ENCODE measurements at places on chromosomes 7 and 10. TPM values are rescaled to one million over a fixed set of nuclear protein-coding genes. Genes with fewer than 3 reads are reported as not detected.
A peak's percentile ranks its signal among the peaks of the same experiment; 100 is the strongest.

Gene OR9A2
- not detected for total RNA-seq

- no peak for DNase-seq
- H3K27me3 ChIP-seq: no peaks in the 10 kb centered on the region
- peaks cover 24% of the 10 kb centered on the region for H3K36me3 ChIP-seq
- no peak overlapping the region for H3K4me3 ChIP-seq
Observed at GRCh38 chr10:31822616-31823318, 105.9 kb downstream of the ARHGAP12 start.

GRCh38 chr10:37667736-37668135 is 189.7 kb downstream of the ZNF248 start:
- no peaks in the 10 kb centered on the region for H3K4me1 ChIP-seq
- no peaks in the 10 kb centered on the region for H3K27me3 ChIP-seq
- DNase-seq: no peak

DNA sequence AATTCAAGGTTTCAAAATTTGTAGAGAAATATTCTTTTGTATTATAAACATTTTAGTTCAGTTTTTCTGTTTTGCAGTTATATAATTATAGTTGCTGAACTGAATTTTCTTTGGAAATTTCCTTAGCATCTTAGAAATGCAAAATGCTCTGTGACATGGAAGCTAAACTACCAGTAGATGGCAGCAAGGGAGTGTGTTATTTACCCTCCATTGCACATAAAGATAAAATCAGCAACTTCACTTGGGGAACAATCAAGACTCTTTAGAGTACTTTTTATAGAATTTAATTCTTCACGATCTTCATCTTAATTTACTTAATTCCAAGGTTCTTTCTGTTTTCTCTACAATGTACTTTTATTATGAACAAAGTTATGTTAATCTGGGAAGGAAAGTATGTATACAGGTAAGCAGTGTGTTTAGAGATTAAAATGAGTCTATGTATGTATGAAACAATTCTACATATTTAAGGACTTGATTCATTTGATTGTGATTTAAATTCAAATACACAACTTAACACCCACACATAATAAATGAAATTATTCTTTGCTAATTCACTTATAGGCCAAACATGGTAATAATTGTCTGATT is 404.2 kb downstream of the THSD7A start:
- H3K36me3 ChIP-seq: no peaks in the 10 kb centered on the region
- DNase-seq: no peak
- no peak overlapping the region for H3K4me3 ChIP-seq
- H3K4me1 ChIP-seq: no peaks in the 10 kb centered on the region

DNA sequence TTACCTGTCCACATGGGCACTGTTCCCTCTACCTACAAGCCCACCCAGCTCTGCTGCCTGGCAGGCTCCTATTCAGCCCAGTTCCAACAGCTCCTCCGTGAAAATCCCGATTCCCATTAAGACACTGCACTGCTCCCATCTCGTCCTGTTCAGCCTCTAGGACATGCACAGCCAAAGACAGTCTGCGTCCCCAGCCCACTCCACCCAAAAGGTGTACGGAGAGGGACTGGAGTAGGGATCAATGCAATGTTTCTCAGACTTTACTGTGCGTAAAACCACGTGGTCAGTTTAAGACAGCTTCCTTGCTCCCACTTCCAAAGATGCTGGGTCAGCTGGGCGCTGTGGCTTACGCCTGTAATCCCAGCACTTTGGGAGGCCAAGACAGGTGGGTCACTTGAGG is 19.9 kb downstream of the FGFR2 start:
- H3K27ac ChIP-seq: no peak overlapping the region
- H3K36me3 ChIP-seq: no peaks in the 10 kb centered on the region
- DNase-seq: no peak
- no peak overlapping the region for H3K4me3 ChIP-seq
- H3K4me1 ChIP-seq: peaks cover 13% of the 10 kb centered on the region

GRCh38 chr10:91051829-91052228 is 130.9 kb upstream of the ANKRD1 start:
- H3K4me1 ChIP-seq: no peaks in the 10 kb centered on the region
- H3K4me3 ChIP-seq: no peak overlapping the region
- DNase-seq: no peak
- no peaks in the 10 kb centered on the region for H3K27me3 ChIP-seq
- peak overlapping the region; percentile 24 for H3K27ac ChIP-seq

GRCh38 chr7:101636822-101637623 is 7.9 kb upstream of the MYL10 start:
- no peak overlapping the region for H3K4me3 ChIP-seq
- H3K4me1 ChIP-seq: no peaks in the 10 kb centered on the region
- H3K27ac ChIP-seq: no peak overlapping the region
- no peaks in the 10 kb centered on the region for H3K36me3 ChIP-seq
- H3K27me3 ChIP-seq: no peaks in the 10 kb centered on the region

GRCh38 chr7:139562961-139563565 is 39.6 kb downstream of the CLEC2L start:
- no peak overlapping the region for H3K27ac ChIP-seq
- H3K4me3 ChIP-seq: no peak overlapping the region
- peak; percentile 54 for DNase-seq

Gene IMPDH1
- 59.8 TPM for total RNA-seq

DNA sequence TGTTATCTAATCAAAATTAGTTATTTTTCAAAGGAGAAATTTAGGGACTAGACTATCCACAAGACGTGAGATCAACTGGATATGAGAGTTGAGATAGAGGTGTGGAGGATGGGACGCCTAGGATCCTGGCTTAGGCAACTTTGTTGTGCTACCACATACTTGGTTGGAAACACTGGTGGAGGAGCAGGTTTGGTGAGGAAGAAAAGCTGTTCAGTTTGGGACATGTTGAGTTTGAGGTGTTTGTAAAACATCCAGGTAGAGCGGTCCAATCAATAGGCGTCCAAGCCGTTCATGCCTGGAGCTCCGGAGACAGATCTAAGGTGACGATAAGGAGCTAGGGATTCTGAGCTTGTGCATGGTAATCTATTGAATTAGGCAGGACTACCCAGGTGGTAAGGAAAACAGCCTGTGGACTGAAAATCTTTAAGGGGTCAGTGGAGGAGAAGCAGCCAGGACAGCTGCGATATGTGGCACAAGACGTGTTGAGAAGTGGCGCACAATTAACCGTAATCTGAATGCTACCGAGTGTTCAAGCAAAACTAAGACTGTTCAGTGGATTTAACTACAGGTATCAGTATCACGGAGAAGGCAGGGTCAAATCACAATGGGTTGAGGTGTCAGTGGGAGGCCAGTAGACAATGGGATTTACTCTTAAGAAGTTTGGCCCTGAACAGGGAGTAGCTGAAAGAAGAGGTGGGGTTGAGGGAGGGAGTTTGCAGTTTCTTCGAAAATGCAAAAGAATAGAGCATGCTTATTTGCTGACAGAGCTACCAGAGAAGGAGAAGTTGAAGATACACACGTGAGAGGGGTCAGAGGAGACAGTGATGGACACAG is 16.1 kb upstream of the TRPV6 start:
- no peaks in the 10 kb centered on the region for H3K4me1 ChIP-seq
- no peaks in the 10 kb centered on the region for H3K27me3 ChIP-seq
- H3K36me3 ChIP-seq: no peaks in the 10 kb centered on the region
- no peak for DNase-seq
- no peak overlapping the region for H3K4me3 ChIP-seq

Gene ASZ1
- not detected for total RNA-seq

DNA sequence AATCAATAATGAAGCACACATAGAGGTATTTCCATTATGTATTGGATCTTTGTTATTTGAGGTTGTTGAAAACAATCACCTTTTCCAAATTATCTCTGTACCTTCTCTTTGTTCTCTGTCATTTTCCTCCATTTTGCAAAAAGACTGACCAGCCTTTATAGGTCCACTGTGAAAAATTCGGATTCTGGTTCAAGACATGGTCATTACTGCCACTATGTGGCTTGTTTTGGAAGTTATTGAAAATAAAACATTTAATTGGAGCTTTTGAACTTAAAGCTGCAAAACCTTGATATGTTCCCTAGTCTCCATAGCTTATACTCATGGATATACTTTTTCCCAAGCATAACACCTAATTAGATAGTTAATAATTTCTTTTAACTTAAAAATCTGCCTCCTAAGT is 1094.4 kb downstream of the NRG3 start:
- DNase-seq: no peak
- no peaks in the 10 kb centered on the region for H3K27me3 ChIP-seq
- no peaks in the 10 kb centered on the region for H3K36me3 ChIP-seq
- no peak overlapping the region for H3K4me3 ChIP-seq
- H3K4me1 ChIP-seq: no peaks in the 10 kb centered on the region

DNA sequence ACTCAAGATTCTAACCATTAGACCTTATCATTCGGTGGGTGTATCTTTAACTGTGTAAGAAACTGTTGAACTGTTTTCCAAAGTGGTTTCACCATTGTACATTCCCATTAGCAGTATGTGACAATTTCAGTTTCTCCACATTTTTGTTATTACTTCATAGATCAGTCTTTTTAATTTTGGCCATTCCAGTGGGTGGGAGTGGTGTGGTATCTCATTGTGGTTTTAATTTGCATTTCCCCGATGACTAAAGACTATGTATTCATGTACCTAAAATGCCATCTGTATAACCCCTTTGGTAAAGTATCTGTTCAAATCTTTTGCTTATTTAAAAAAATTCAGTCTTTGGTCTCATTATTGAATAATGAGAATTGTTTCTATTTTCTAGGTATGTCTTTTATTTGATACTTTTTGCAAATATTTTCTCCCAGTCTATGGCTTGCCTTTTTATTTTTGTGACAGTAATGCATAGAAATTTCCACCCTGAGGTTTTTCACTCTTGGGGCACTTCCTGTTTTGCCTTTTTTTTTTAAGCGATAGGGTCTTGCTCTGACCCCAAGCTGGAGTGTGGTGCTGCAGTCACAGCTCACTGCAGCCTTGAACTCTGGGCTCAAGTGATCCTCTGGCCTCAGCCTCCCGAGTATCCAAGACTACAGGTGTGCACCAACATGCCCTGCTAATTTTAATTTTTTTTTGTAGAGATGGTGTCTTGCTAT is 141.1 kb upstream of the ITGB1 start:
- H3K27ac ChIP-seq: no peak overlapping the region
- H3K27me3 ChIP-seq: no peaks in the 10 kb centered on the region
- no peaks in the 10 kb centered on the region for H3K4me1 ChIP-seq
- H3K36me3 ChIP-seq: no peaks in the 10 kb centered on the region

Gene HECTD2
- 14.8 TPM for total RNA-seq

DNA sequence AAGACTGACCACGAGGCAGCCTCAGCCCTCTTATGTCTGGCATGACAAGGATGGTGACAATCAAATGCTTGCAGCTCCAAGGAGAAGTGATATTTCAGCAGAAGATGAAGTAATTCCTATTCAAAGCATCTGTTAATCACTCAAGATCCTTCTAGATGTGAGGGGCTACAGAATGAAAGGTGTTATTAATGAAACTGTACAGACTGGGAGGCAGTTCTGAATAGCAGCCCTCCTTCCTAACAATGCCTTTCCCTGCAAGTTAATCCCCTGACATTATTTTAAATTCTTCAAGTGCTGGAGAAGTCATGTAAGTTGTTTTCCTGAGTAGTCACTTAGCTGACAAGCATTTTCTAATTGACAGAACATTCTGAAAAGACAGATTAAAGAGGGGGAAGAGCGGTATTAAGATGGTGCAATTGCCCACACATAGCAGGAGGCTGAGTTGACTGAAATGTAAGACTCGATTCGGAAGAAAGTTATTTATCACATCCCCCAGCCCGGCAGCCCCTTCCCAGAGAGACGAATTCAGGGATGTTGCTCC is 300.8 kb downstream of the GRID1 start:
- H3K4me3 ChIP-seq: no peak overlapping the region
- no peaks in the 10 kb centered on the region for H3K36me3 ChIP-seq
- peak; percentile 22 for DNase-seq

GRCh38 chr7:155581107-155581830 is 34.9 kb upstream of the CNPY1 start:
- H3K36me3 ChIP-seq: no peaks in the 10 kb centered on the region
- H3K27ac ChIP-seq: no peak overlapping the region
- H3K4me3 ChIP-seq: no peak overlapping the region
- peak; percentile 48 for DNase-seq
- no peaks in the 10 kb centered on the region for H3K27me3 ChIP-seq

DNA sequence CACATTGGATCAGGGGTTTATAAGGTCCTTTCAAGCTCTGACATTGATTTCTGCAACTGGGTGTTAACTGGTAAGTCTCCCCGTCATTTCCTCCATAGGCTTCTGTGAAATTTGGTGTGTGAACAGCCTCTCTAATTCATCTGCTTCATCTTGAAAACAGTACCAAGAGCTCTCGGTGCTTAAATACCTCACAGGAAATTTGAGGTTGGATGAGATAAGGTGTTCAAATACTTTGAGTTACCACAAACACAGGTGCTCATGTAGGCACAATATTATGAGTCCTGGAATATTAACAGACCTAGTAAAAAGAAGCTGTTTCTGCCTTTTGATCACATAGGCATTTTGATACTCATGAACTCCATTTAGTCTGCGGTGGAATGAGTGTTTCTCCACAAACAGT is 85.2 kb downstream of the RTKN2 start:
- no peaks in the 10 kb centered on the region for H3K27me3 ChIP-seq
- H3K4me1 ChIP-seq: no peaks in the 10 kb centered on the region
- H3K4me3 ChIP-seq: no peak overlapping the region
- no peak for DNase-seq
- no peak overlapping the region for H3K27ac ChIP-seq

Gene ATRNL1
- 0.93 TPM for total RNA-seq

Gene TMEM184A
- total RNA-seq: 4.4 TPM

Gene PAPOLB
- total RNA-seq: 0.38 TPM

DNA sequence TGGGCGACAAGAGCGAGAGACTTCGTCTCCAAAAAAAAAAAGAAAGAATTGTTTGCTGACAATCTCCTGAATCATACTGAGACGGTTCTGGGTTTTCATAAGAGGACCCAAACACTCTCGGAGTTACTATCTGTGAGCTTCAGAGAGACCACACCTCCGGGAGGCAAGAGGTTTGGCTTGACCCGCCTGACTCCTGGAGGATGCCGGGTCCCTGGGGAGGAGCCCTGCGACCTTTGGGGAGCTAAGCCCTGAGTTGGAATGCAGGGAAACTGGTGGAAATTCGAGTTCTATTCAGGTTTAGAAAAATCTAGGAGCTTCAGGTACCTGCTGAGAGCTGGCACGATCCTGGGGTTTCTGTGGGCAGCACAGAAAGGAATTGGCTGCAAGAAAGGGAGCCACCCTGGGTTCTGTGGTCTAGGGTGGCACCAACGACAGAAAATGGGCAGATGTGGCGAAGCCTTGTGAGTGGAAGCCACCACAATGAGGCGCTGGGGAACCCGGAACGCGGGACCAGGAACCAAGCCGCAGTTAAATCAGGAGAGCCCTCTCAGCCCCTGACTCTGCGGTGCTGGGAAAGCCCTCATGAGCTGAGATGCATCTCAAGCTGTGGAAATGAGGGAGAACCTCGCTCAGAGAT is 21.9 kb upstream of the GATAD1 start:
- no peak overlapping the region for H3K4me3 ChIP-seq
- no peak for DNase-seq
- H3K4me1 ChIP-seq: peaks cover 6% of the 10 kb centered on the region
- no peaks in the 10 kb centered on the region for H3K36me3 ChIP-seq
- H3K27me3 ChIP-seq: peaks cover 13% of the 10 kb centered on the region
